A549 (cell line): ENCODE measurements at places on chromosomes 3 and 15. TPM values are rescaled to one million over a fixed set of nuclear protein-coding genes. Genes with fewer than 3 reads are reported as not detected.
A peak's percentile ranks its signal among the peaks of the same experiment; 100 is the strongest.

GRCh38 chr15:42141795-42142667, 14.4 kb downstream of the PLA2G4F start:
- no peak for DNase-seq

DNA sequence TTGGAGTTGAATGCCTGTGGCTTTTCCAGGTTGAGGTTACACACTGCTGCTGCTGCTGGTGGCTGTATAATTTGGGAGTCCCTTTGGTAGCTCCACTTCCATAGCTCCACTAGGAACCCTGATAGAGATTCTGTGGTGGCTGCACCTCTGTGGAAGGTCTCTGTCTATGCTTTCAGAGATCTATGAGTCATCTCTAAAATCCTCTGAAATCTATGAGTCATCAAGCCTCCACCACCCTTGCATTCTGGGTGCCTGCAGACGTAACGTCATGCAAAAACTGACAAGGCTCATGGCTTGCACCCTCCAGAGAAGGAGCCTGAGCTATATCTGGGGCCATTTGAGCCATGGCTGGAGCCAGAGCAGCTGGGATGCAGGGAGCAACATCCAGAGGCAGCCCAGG, 1037.0 kb upstream of the CFAP20DC start:
- no peak for DNase-seq

GRCh38 chr3:134761213-134761612, 33.8 kb upstream of the EPHB1 start:
- no peak for DNase-seq

DNA sequence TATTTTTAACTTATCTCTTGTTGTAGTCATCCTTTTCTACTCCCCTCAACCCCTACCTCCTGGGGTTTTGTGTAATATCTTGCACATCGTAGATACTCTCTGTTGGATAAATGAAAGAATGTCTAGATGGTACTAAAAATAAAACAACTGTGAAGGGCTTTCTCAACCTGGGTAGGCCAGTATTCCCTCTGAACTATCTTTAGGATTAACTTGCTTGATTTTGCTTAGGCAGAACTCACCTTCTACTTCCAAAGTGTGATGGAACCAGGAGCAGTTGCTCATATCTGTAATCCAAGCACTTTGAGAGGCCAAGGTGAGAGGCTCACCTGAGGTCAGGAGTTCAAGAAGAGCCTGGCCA, 32.8 kb upstream of the TIPARP start:
- no peak for DNase-seq

DNA sequence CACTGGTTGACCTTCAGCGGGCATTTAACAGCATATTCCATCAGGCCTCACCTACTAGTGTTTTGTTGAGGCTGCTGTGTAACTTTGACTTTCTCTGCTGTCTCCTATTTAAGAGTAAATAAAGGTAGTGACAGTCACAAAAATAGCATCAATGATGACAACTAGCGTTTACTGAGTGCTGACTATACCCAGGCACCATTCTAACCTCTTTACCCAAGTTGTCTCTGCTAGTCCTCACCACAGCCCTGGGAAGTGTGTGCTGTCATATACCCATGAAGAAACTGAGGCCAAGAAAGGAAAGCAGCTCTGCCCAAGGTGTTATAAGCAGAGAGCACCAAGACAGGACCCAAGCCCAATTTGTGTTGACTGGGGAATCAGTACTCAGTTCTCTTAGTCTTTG, 286.4 kb upstream of the CTDSPL start:
- DNase-seq: no peak

- DNase-seq: no peak
Measured at GRCh38 chr3:100759159-100759558, 49.9 kb downstream of the TFG start.

- DNase-seq: no peak
Measured at GRCh38 chr3:23859012-23859743, 53.4 kb downstream of the UBE2E1 start.

GRCh38 chr3:18422972-18423371, 2.2 kb downstream of the SATB1 start:
- DNase-seq: no peak

GRCh38 chr3:71703797-71704196, 21.4 kb downstream of the EIF4E3 start:
- no peak for DNase-seq

- no peak for DNase-seq
Measured at GRCh38 chr3:185120126-185120525, 32.7 kb downstream of the C3orf70 start.

DNA sequence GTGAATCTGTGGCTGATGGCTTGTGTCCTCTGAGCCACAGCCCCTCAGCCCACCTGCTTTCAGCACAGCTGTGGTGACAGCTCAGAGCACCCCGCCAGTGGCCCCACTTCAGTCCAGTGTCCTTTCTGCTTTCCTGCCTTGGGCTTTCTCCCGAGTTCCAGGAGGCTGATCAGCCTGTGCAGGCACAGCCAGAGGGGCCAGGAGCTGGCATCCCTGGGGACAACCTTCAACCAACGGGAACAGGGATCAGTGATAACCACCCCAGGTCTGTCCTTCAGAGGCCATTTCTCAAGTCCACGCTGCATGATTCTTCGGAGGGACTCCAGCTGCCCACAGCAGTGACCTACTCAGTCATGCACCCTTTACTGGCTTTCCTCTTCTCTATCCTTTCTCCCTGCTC, 166.6 kb downstream of the RAB11A start:
- DNase-seq: no peak

DNA sequence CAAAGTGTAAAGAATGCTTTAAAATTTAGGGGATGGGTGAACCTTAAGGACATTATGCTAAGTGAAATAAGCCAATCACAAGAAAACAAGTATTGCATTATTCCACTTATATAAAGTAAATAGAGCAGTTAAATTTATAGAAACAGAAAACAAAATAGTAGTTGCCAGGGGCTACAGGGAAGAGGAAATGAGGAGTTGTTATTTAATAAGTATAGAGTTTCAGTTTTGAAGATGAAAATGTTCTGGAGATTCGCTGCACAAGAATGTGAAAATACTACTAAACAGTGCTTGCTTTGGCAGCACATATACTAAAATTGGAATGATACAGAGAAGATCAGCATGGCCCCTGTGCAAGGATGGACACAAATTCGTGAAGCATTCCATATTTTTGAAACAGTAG, 32.0 kb downstream of the DNAH12 start:
- no peak for DNase-seq

DNA sequence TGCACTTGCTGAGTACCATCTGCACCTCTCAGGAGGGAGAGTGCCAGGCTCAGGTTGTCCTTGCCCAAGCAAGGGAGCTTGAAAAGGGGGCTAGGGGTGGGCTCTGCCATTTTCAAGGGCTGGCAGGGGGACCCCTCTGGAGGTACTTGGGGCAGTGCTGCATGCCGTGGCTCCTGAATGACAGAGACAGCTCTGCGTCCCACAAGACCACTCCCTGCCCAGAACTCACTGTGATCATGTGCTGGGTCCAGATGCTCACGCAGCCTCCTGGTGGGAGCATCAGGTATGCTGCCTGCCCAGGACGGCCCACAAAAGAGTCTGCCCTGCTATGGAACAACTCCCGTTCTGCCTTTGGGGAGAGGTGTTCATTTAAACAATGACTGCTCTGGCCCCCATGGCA, 165.2 kb downstream of the GOLGA6L4 start:
- DNase-seq: no peak

- no peak for DNase-seq
Measured at GRCh38 chr3:74639681-74640080, 25.2 kb upstream of the CNTN3 start.

- DNase-seq: peak; percentile 64
Measured at GRCh38 chr3:56702490-56703315, 19.6 kb upstream of the TASOR start.

- no peak for DNase-seq
Measured at GRCh38 chr3:156456771-156457224, 98.1 kb downstream of the SSR3 start.

DNA sequence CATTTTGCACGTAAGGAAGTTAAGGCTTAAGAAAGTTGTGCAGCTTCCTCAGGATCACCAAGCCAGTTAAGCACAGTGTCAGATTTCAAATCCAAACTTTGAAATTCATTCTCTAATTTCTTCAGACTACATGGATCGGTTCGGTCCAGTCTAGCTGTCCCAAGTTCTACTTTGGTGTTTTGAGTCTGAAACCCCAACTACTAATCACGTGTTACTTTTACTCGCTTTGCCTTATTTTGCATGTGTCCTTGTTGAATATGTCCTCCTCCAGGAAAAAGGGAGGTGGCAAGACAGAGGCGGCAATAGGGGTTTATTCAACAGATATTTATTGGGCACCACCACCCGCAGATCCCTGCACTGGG, 522 bp upstream of the GXYLT2 start:
- no peak for DNase-seq

GRCh38 chr3:22988566-22988965, 214.6 kb upstream of the UBE2E2 start:
- peak; percentile 7 for DNase-seq

- DNase-seq: peak; percentile 54
Measured at GRCh38 chr15:23497710-23498111, 50.7 kb upstream of the GOLGA6L2 start.

GRCh38 chr3:45682311-45682710, 6.9 kb upstream of the SACM1L start:
- DNase-seq: no peak

- no peak for DNase-seq
Measured at GRCh38 chr3:139121513-139122220, 77.0 kb upstream of the PRR23C start.

DNA sequence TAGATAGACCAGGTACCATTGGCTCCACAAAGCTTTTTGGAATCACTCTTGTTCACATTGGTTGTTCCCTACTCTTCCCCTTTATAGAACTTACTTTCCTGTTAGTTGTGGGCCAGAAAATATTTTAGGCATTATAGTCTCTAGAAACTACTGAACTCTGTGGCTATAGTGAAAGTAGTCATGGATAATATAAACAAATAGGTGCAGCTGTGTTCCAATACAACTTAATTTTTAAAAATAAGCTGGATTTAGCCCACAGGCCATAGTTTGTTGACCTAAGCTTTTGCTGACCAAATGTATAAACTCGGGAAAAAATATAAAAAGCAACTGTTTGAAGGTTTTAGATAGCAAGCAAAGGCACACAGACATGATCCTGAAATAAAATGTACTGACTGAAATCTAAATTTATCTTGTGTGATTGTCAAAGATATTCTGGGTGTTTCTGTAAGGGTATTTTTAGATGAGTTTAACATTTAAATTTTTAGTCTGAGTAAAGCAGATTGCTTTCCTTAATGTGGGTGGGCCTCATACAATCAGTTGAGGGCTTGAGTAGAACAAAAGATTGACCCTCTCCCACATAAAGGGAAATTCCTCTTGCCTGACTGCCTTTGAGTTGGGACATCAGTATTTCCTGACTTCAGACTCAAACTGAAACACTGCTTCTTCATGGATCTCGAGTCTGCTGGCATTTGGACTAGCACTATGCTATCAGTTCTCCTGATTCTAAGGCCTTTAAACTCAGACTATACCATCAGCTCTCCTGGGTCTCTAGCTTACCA, 13.2 kb downstream of the IQCB1 start:
- no peak for DNase-seq

GRCh38 chr15:67915461-67916374, 75.9 kb upstream of the RNU6-1 start:
- DNase-seq: peak; percentile 97

GRCh38 chr3:71063773-71064290, 519.7 kb downstream of the FOXP1 start:
- DNase-seq: no peak

DNA sequence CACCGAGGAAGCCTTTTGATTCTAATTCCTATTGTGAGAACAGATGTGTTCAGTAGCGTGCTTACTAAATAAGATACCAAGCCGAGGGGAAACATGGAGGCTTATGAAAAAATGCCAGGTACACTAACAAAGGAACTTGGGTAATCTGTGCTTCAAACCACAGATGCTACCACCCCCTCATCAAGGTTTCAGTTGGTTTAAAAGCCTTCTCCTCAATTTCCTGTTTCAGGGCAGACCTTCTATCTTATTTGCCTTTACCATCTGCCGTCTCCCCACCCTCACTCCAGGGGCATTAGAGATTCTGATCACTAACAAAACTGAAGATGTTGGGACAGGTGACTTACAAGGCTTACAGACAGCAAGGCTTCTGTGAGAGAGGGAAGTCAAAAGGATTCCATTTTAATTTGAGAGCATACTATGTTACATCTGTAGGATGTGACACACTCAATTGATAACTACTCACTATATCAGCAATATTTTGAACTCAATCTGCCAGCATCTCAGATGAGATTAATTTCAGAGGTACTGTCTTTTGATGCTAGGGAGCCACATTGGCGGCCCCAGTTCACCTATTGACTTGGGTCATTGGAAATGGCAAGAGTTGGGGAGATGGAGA, 60.6 kb upstream of the PLCL2 start:
- DNase-seq: no peak

DNA sequence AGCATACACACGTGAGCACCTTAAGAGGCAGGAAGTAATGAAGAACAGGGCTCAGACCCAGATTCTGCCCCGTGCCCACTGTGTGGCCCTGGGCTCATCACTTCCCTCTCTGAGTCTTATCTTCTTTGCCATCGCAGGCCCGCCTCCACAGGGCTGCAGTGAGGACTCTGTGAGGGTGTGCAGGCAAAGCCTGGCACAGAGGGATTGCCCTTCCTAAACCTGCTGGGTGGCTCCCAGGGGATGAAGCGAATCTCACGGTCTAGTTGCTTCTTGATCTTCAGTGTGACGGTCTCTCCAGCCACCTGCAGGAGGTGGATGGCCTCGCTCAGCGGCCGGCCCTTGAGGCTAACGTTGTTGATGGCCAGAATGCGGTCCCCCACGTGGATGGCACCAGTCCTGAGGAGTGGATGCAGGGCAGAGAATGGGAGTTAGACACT, 32.8 kb downstream of the GRIP2 start:
- peak; percentile 27 for DNase-seq

DNA sequence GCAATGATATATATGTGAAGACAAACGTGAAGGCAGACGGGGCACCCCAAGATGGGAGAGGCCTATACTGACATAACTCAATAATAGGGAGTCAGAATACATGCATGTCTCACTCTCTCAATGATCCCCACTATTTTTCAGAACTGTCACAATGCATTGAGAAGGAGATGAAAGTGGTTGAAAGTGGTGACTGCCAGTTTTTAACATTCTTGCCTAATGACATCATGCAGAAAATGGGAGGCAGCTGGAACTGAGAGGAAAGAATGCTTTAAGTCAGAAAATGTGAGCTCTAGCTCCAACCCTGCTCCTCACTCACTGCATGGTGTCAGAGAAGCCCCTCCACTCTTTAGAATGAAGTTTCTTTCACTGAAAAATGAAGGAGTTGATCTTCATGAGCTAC, 55.3 kb upstream of the P2RY1 start:
- no peak for DNase-seq

GRCh38 chr3:178139116-178139515, 397.1 kb upstream of the KCNMB2 start:
- DNase-seq: no peak

Gene TMEM158
- polyA plus RNA-seq: 3.2 to 3.9 TPM (median 3.4 TPM) in 3 replicates

Gene KBTBD13
- polyA plus RNA-seq: not detected in 3 replicates

Gene NPAP1
- not detected in 3 replicates for polyA plus RNA-seq

Gene TPRG1
- polyA plus RNA-seq: 0.21 to 0.55 TPM (median 0.29 TPM) in 3 replicates

Gene THUMPD3
- polyA plus RNA-seq: 53.9 to 64.4 TPM (median 60.7 TPM) in 3 replicates

Gene UNC13C
- polyA plus RNA-seq: 0.04 TPM in 1 of 3 replicates, not detected in the others

Gene EEF1AKMT4
- polyA plus RNA-seq: 9.0 to 9.8 TPM (median 9.7 TPM) in 3 replicates

Gene SPINT1
- polyA plus RNA-seq: 0.28 to 0.80 TPM (median 0.54 TPM) in 3 replicates

Gene PAQR9
- polyA plus RNA-seq: 2.8 to 3.1 TPM (median 3.0 TPM) in 3 replicates

Gene ARRDC4
- polyA plus RNA-seq: 0.15 to 0.20 TPM (median 0.19 TPM) in 3 replicates

Gene BCHE
- 2.1 to 2.8 TPM (median 2.6 TPM) in 3 replicates for polyA plus RNA-seq

Gene KCNMB2
- not detected in 3 replicates for polyA plus RNA-seq

Gene GASK1A
- polyA plus RNA-seq: not detected in 3 replicates

Gene GOLGA8T
- 0.96 to 2.1 TPM (median 1.3 TPM) in 3 replicates for polyA plus RNA-seq

Gene FHIT
- polyA plus RNA-seq: 0.76 to 2.8 TPM (median 0.92 TPM) in 3 replicates

Gene PDCD10
- polyA plus RNA-seq: 46.0 to 55.8 TPM (median 53.7 TPM) in 3 replicates

Gene ACOX2
- polyA plus RNA-seq: 3.7 to 4.9 TPM (median 4.8 TPM) in 3 replicates

Gene VWA5B2
- polyA plus RNA-seq: 0.37 to 0.48 TPM (median 0.47 TPM) in 3 replicates

Gene SLC15A2
- polyA plus RNA-seq: 0.09 to 0.42 TPM (median 0.18 TPM) in 3 replicates
